ENCODE measurements at places on chromosomes 1 and 21.

- no peak for DNase-seq
Measured at GRCh38 chr1:202952818-202953217, 5.3 kb downstream of the ADIPOR1 start.

GRCh38 chr1:112001436-112001835 lies 12.0 kb upstream of the KCND3 start:
- no peak for DNase-seq

DNA sequence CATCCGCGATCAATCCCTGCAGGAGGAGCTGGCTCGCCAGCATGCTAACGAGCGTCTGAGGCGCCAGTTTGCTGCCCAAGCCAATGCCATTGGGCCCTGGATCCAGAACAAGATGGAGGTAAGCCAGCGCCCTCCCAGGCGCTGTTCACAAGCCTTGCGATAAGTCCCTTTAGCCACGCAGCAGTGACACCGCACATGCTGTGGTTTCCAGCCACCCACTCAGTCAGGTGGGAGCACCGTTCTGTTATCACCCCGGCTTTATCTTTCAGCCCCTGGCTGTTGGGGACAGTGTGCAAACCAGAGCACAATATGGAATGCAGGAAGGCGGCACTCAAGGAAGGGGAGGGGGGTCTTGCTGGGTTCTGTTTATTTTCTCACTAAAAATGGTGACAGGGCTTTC lies 41.1 kb upstream of the MTR start:
- DNase-seq: no peak

GRCh38 chr1:212484701-212485570 lies 52.2 kb downstream of the NENF start:
- DNase-seq: no peak

GRCh38 chr1:115337633-115338456 lies at the start of gene NGF:
NGF (minus strand) TSS chr1:115338249; CDS start chr1:115286795, 51,454 bp downstream.
- no peak for DNase-seq

DNA sequence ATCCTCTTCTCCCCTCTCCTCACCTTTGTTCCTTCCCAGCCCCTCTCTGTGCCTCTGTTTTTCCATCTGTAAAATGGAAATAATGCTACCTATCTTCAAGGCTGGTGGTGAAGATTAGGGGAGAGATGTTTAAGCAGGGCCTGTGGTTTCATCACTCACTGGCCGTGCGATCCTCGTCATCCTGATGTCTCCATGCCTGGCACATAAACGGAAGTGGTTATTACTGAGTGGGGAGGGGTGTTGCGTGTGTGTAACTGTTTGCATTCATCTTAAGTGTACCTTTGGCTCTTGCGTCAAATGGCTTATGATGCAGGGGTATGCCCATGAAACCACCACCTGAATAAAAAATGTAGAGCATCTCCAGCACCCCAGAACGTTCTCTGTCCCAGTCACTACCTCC lies 17.2 kb upstream of the C1QA start:
- no peak for DNase-seq

DNA sequence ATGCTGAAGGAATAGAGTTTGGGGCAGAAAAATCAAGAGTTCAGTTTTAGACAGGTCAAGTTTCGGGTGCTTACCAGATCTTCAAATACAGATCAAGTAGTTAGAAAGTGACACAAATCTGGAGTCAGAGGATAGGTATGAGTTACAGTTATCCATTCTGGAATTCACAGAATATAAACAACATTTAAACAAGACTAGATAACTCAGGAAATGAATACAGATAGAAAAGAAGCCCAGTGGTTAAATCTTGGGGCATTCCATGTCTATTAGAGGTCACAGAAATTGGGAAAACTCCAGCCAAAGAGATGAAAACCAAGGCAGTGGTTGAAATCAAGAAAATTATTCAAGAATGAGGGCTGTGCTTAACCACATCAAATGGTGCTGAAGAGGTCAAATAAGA lies 187.0 kb upstream of the HP1BP3 start:
- no peak for DNase-seq

- no peak for DNase-seq
Measured at GRCh38 chr1:53913352-53914033, 19.5 kb downstream of the DIO1 start.

GRCh38 chr21:19320291-19320690 lies 916.7 kb upstream of the TMPRSS15 start:
- DNase-seq: no peak

DNA sequence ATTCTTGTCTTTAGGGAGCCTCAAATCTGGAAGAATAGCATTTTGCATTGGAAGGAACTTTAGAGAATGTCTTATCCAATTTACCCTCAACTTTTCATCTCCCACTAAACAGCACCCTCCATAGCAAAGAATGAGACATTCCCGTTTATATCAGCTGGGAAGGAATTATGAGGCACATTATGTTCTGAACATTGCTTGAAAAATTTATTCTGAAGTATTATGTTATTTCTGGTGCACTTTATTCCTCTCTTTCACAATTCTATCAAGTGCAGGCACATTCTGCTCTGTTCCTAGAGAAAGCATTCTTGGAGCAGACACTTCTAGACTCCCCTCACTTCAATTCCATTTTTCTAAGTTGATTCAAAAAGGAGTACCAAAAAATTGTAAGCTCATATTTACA lies 147.9 kb downstream of the EDEM3 start:
- DNase-seq: no peak

GRCh38 chr21:45598666-45599065 lies 44.9 kb upstream of the PCBP3 start:
- peak; percentile 15 for DNase-seq

DNA sequence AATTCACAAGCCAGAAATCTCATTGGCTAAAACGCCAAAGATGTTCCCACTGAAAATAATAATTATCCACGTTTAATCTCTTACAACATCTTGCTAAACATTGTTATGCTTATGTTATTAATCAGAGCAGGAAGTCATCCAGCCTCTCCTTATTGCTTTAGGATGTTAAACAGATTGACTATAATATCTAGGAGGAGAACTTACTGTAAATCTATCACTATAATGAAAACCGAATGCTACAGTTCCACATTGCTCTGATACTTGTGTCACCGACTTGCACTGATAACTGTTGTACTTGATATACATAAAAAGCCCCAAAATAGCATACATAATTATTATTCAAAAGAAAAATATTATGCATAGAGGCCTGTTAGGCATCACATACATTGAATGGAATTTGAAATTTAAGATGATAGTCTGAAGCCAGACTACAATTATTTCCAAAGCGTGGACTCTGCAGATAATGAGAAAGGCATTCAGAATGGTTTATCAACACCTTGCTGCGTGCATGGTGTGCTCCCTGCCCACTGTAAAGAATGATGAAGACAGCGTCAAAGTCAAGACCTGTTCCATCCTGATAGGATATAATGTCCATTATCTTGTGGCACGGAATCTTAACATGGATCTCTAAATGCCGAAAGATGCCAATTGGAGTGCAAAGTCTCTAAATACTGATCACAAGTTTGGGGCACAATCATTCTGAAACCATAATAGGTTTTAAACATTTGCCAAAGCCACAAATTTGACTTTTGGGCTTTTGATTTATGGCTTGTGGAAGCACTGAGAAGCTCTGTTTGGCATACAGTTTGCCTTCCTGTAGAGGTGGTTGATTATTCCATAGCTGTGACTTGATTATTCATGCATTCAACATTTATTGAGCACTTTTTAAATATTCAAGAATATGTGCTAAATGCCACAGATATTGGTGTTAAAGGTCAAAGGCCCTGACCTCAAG lies 71.3 kb downstream of the CRB1 start:
- DNase-seq: no peak
